ENCODE measurements at places on chromosomes 12 and 14. TPM values are rescaled to one million over a fixed set of nuclear protein-coding genes. Genes with fewer than 3 reads are reported as not detected.

GRCh38 chr12:11805680-11806079 lies 156.2 kb downstream of the ETV6 start:
- no peaks in the 10 kb centered on the region for H3K27me3 ChIP-seq
- peaks cover 62% of the 10 kb centered on the region for H3K4me1 ChIP-seq
- DNase-seq = no peak
- peaks cover 34% of the 10 kb centered on the region for H3K36me3 ChIP-seq
- peak overlapping the region; percentile 3 for H3K27ac ChIP-seq
- no peak overlapping the region for H3K4me3 ChIP-seq

DNA sequence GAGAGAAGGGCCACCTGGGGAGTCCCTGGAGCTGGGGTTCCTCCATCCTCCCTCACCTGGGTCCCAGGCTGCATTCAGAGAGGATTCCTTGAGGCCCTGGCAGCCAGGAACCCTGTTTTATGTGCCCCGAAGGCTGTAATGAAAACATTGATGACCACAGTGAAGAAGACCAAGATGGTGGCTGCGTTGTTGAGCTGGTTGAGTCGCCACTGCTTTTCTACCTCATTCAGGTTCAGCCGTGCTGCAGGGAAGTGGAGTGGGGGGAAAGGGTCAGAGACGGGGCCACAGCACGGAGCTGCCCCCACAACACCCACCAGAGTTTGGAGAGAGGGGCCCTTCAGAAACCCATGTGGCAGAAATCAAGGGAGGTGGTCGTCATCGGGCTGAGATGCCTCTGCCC lies 98.1 kb downstream of the NINJ2 start:
- DNase-seq = no peak
- peaks cover 61% of the 10 kb centered on the region for H3K4me1 ChIP-seq
- H3K27ac ChIP-seq = no peak overlapping the region
- no peak overlapping the region for H3K4me3 ChIP-seq
- H3K27me3 ChIP-seq = no peaks in the 10 kb centered on the region

DNA sequence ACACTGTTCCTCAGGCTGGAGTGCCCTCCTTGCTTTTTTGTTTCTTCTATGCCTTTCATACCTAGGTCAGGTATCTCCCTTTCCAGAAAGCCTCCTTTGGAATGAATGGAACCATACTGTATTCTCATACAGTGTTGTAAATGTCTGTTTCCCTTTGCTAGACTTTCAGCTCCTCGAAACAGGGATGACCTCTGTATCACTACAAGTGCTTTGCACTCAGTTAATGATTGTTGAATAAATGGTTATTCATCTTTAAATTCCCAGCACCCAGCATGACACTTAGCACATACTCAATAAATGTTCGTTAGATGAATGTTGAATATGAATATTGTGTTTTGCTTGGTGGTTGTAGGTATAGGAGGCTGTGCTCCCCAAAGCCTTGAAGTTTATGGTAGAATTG lies 5.9 kb upstream of the TULP3 start:
- H3K4me3 ChIP-seq = no peak overlapping the region
- peaks cover 27% of the 10 kb centered on the region for H3K4me1 ChIP-seq
- no peak overlapping the region for H3K27ac ChIP-seq
- peaks cover 38% of the 10 kb centered on the region for H3K36me3 ChIP-seq
- no peak for DNase-seq

DNA sequence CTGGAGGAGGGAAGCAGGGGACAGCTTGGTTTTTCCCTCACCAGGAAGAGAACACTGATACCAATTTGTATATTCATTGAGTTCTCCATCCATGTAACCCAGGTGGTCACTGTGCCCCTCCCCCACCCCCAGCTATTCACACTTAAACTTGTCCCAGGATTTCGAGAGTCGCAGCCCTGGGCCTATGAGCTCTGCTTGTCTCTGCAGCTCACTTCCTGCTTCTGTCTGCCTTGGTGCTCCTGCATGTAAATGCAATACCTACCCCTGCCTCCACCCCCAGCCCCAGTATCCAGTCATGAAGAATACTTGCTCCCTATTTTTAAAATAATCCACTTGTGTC lies 452.2 kb downstream of the BCL11B start:
- H3K27me3 ChIP-seq = no peaks in the 10 kb centered on the region
- no peaks in the 10 kb centered on the region for H3K4me1 ChIP-seq
- no peak overlapping the region for H3K4me3 ChIP-seq
- no peak for DNase-seq
- no peak overlapping the region for H3K27ac ChIP-seq

DNA sequence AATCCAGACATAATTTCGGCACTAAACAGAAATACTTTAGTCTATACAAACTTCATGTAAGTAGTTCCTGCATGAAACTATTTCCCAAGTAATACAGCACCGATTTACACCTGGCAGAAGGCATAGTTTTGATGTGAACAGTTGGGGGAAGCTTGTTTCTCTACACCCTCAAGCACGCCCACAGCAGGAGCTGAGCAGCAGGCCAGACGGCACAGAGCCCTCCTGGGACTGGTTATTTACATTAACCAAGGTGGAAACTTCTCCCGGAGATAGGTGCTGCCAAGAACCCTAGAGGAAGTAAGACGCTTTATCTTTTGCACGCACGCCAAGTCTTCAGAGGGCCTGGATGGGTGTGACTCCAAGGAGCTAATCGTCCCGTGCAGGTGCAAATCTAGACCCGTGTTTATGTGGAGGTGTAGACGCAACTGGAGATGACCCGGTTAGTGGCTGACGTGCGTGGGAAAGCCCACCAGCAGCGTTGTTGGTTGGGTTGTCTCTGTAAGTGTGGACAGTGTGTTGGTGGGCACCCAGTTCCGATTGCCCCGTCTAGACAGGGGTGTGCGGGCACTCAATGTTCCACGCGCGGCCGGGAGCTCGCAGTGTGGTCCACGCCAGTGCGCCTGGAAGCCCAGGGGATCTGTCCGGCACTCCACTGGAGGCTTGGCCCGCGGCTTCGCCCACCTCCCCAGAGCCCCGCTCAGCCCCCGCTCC lies 767 bp upstream of the TCP11L2 start:
- H3K4me1 ChIP-seq = peaks cover 45% of the 10 kb centered on the region
- no peaks in the 10 kb centered on the region for H3K36me3 ChIP-seq
- H3K4me3 ChIP-seq = peak overlapping the region; percentile 81
- DNase-seq = peak; percentile 76
- peak overlapping the region; percentile 99 for H3K27ac ChIP-seq

TPPP2 gene
- not detected for total RNA-seq

SERPINA1 gene
- 22.1 TPM for total RNA-seq

IKZF4 gene
- total RNA-seq = 15.1 TPM
